ENCODE measurements at places on chromosomes 6 and 20. TPM values are rescaled to one million over a fixed set of nuclear protein-coding genes. Genes with fewer than 3 reads are reported as not detected.

GRCh38 chr6:79630883-79631692 lies at the start of gene SH3BGRL2:
SH3BGRL2 (plus strand) TSS chr6:79631329; CDS start chr6:79631462, 133 bp downstream.
- DNase-seq: peak; percentile 92
- no peaks in the 10 kb centered on the region for H3K4me1 ChIP-seq
- H3K4me3 ChIP-seq: peak within 1 kb of the TSS; percentile 81
- H3K27ac ChIP-seq: peak within 1 kb of the TSS; percentile 77
- no peaks in the 10 kb centered on the region for H3K36me3 ChIP-seq
- H3K27me3 ChIP-seq: no peaks in the 10 kb centered on the region

GRCh38 chr6:104349191-104349590 lies 510.5 kb downstream of the HACE1 start:
- no peak for DNase-seq
- H3K4me1 ChIP-seq: no peaks in the 10 kb centered on the region
- H3K4me3 ChIP-seq: no peak overlapping the region
- no peaks in the 10 kb centered on the region for H3K36me3 ChIP-seq
- no peak overlapping the region for H3K27ac ChIP-seq

GRCh38 chr6:142684371-142684770 lies 260.6 kb downstream of the HIVEP2 start:
- no peak overlapping the region for H3K4me3 ChIP-seq
- no peaks in the 10 kb centered on the region for H3K27me3 ChIP-seq
- no peak for DNase-seq
- no peaks in the 10 kb centered on the region for H3K36me3 ChIP-seq
- peaks cover 7% of the 10 kb centered on the region for H3K4me1 ChIP-seq

DNA sequence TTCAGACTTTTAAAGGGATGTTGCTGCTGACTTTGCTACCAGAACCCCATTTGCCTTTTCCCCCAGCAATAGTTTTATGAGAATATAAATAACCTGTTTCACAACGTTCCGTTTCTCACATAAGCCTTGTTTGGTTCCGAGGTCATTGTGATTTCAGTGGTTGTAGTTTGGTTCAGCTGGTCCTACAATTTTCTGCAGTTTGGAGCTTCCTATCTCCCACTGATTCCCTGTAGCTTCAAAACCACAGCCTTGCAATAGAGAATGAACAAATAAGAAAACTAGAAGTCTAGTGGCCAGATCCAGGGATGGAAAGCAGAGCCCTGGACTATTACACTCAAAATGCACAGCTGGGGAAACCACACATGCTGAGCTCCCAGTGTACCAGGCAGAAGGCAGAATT lies 24.1 kb upstream of the SH3BGRL2 start:
- H3K27me3 ChIP-seq: no peaks in the 10 kb centered on the region
- H3K36me3 ChIP-seq: no peaks in the 10 kb centered on the region
- no peaks in the 10 kb centered on the region for H3K4me1 ChIP-seq
- no peak overlapping the region for H3K4me3 ChIP-seq
- no peak for DNase-seq

GRCh38 chr20:47673671-47673955 lies 111.7 kb downstream of the SULF2 start:
- H3K4me1 ChIP-seq: peaks cover 2% of the 10 kb centered on the region
- no peak for DNase-seq
- peaks cover 36% of the 10 kb centered on the region for H3K36me3 ChIP-seq
- no peak overlapping the region for H3K27ac ChIP-seq
- no peak overlapping the region for H3K4me3 ChIP-seq

DNA sequence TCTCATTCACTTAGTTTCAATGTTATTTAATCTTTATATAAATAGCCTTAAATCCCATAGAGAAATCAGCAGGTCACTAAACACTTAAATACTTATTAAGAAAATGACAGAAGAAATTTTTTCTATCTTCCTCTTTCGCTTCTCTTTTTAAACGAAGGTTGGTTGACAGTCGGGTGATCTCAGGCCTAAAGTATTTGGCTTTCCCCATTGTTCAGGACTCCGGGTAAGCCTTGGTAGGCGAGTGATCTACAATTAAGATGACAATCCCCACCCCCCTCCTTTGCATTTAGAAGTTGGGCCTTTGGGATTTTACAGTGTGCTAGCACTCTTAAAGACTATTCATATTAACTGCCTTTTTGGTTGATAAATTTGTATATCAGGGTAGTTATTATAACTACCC lies 19.7 kb upstream of the UTRN start:
- peak overlapping the region; percentile 61 for H3K27ac ChIP-seq
- H3K4me1 ChIP-seq: peaks cover 28% of the 10 kb centered on the region
- no peak for DNase-seq
- H3K36me3 ChIP-seq: no peaks in the 10 kb centered on the region
- H3K4me3 ChIP-seq: no peak overlapping the region

DNA sequence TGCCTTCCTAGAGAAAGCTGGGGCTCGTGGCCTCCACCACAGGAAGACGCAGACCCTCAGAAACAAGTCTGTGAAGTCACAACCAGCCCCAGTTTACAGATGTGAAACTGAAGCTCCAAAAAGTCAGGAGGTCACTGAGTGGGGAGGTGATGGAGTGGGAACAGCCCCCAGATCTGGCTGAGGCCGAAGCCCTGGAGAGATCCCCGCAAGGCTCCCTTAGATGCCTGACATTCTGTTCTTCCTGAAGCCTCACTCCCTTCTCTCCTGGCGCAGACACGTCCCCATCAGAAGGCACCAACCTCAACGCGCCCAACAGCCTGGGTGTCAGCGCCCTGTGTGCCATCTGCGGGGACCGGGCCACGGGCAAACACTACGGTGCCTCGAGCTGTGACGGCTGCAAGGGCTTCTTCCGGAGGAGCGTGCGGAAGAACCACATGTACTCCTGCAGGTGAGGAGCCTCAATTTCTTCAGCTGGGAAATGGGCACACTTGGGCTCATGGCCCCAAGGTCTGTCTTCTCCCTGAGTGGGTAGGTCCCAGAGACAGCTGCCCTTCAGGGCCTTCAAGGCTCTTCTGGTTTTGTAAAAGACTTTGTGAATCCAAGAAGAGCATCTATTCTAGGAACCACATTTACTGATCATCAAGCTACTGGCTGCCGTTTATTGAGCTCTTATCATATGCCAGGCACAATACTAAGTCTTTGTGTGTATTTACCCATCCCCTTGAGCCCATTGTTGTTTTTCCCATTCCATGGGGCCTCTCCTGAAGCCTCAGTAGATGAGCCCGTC lies 50.5 kb downstream of the HNF4A start:
- no peaks in the 10 kb centered on the region for H3K4me1 ChIP-seq
- H3K4me3 ChIP-seq: no peak overlapping the region
- H3K27me3 ChIP-seq: no peaks in the 10 kb centered on the region
- no peak for DNase-seq
- no peak overlapping the region for H3K27ac ChIP-seq

GRCh38 chr20:44758247-44759101 lies 12.8 kb downstream of the KCNK15 start:
- no peak for DNase-seq
- H3K27ac ChIP-seq: no peak overlapping the region
- H3K4me3 ChIP-seq: no peak overlapping the region
- H3K27me3 ChIP-seq: peaks cover 21% of the 10 kb centered on the region
- no peaks in the 10 kb centered on the region for H3K36me3 ChIP-seq
- H3K4me1 ChIP-seq: peaks cover 5% of the 10 kb centered on the region

GRCh38 chr6:87068795-87069194 lies 26.1 kb downstream of the CGA start:
- no peaks in the 10 kb centered on the region for H3K27me3 ChIP-seq
- no peaks in the 10 kb centered on the region for H3K4me1 ChIP-seq
- no peak for DNase-seq
- no peak overlapping the region for H3K4me3 ChIP-seq
- no peak overlapping the region for H3K27ac ChIP-seq

GRCh38 chr20:32429343-32429742 lies 71.2 kb downstream of the ASXL1 start:
- H3K4me1 ChIP-seq: no peaks in the 10 kb centered on the region
- no peak overlapping the region for H3K27ac ChIP-seq
- no peak overlapping the region for H3K4me3 ChIP-seq

- H3K27me3 ChIP-seq: no peaks in the 10 kb centered on the region
- no peak overlapping the region for H3K27ac ChIP-seq
- no peak for DNase-seq
- H3K4me3 ChIP-seq: no peak overlapping the region
Observed at GRCh38 chr6:36947570-36948351, 6.8 kb upstream of the PI16 start.

- H3K27ac ChIP-seq: no peak overlapping the region
- no peak overlapping the region for H3K4me3 ChIP-seq
- H3K27me3 ChIP-seq: no peaks in the 10 kb centered on the region
- peaks cover 99% of the 10 kb centered on the region for H3K36me3 ChIP-seq
Observed at GRCh38 chr20:62129731-62130531, 7.7 kb downstream of the LSM14B start.

DNA sequence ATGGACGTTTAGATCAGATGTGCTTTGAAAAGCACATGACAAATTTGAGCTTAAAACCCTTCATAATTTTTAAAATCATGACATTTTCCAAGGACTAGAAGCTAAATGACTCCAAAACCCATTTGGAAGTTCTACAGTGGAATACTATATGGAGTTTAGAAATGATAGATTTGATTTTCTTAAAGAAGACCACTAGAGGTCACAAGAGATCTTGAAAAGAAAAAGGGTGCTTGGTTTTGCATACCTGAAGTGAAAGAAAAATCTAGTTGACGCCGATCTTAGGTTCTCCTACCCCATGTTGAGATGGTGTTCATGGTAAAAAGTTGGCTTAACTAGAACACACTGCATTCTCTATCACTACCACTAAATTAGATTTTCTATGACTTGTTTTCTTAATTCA lies 31.5 kb downstream of the CFAP61 start:
- H3K27me3 ChIP-seq: no peaks in the 10 kb centered on the region
- no peak overlapping the region for H3K27ac ChIP-seq
- DNase-seq: no peak
- no peak overlapping the region for H3K4me3 ChIP-seq
- H3K36me3 ChIP-seq: no peaks in the 10 kb centered on the region

GRCh38 chr6:153595903-153596302 lies 443.1 kb upstream of the OPRM1 start:
- H3K27ac ChIP-seq: no peak overlapping the region
- peaks cover 22% of the 10 kb centered on the region for H3K4me1 ChIP-seq
- no peaks in the 10 kb centered on the region for H3K27me3 ChIP-seq

- H3K4me3 ChIP-seq: no peak overlapping the region
- no peaks in the 10 kb centered on the region for H3K27me3 ChIP-seq
- H3K36me3 ChIP-seq: no peaks in the 10 kb centered on the region
- H3K27ac ChIP-seq: no peak overlapping the region
- DNase-seq: no peak
Observed at GRCh38 chr6:132726608-132726975, 12.7 kb upstream of the VNN1 start.

DNA sequence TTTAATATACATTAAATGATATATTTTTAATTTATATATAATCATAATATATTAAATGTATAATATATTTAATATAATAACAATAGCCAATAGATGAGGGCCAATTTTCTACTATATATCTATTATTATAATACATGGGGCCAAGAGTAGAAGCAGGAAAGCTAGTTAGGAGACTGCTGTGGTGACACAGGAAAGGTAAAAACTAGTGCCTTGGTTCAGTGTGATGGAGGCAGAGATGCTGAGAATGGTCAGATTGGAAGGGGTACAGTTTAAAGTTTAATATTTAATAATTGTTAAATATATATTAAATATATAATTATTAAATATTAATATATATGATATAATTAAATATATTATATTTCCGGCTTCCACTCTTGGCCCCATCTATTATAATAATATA lies 102.9 kb upstream of the RNF217 start:
- DNase-seq: no peak
- no peaks in the 10 kb centered on the region for H3K36me3 ChIP-seq

The NFATC2 gene
- 15.6 TPM for total RNA-seq

GRCh38 chr6:167735084-167735950 lies 91.4 kb upstream of the AFDN start:
- no peak for DNase-seq
- no peak overlapping the region for H3K4me3 ChIP-seq
- H3K4me1 ChIP-seq: peaks cover 17% of the 10 kb centered on the region
- H3K36me3 ChIP-seq: no peaks in the 10 kb centered on the region
- H3K27ac ChIP-seq: no peak overlapping the region

GRCh38 chr20:53202777-53203176 lies 230.6 kb downstream of the TSHZ2 start:
- no peak overlapping the region for H3K4me3 ChIP-seq
- no peaks in the 10 kb centered on the region for H3K4me1 ChIP-seq
- H3K36me3 ChIP-seq: no peaks in the 10 kb centered on the region
- H3K27me3 ChIP-seq: no peaks in the 10 kb centered on the region
- H3K27ac ChIP-seq: no peak overlapping the region

- no peak overlapping the region for H3K4me3 ChIP-seq
- no peaks in the 10 kb centered on the region for H3K36me3 ChIP-seq
- DNase-seq: no peak
Observed at GRCh38 chr6:33904050-33904746, 100.4 kb upstream of the MLN start.

DNA sequence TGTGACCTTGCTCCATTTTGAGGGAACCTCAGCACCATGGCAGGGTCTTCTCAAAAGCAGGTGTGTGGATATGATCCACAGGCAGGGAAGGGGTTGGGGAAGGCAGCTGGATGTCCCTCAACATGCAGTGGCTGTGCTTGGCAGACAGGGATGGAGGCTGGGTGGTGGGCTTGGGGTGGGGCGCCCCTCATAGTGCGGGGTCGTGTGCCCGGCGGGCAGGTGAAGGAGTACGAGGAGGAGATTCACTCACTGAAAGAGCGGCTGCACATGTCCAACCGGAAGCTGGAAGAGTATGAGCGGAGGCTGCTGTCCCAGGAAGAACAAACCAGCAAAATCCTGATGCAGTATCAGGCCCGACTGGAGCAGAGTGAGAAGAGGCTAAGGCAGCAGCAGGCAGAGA lies 8.0 kb upstream of the ZBTB9 start:
- H3K4me1 ChIP-seq: no peaks in the 10 kb centered on the region
- H3K27me3 ChIP-seq: no peaks in the 10 kb centered on the region
- H3K27ac ChIP-seq: no peak overlapping the region
- H3K36me3 ChIP-seq: peaks cover 16% of the 10 kb centered on the region
- DNase-seq: no peak

The ASIP gene
- total RNA-seq: not detected

The PLG gene
- not detected for total RNA-seq

DNA sequence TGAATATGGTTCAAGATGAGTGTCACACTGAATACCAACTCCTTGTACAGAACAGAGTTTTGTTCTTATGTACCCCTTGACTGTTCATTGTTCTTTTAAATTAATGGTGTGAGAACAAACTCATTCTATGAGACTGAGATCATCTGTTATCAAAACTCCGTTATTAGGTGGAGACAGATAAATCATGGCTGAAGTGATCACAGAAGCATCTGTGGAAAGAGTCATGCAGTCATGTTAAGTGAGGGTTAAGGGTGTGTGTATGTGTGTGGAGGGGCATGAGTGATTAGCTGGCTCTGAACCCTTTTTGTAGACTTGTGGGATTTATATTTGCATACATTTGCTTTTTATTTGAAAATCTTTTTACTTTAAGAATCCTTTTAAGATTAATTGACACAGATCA lies 24.7 kb downstream of the ADGRG6 start:
- H3K4me1 ChIP-seq: no peaks in the 10 kb centered on the region
- no peak for DNase-seq
- no peak overlapping the region for H3K27ac ChIP-seq
- H3K27me3 ChIP-seq: no peaks in the 10 kb centered on the region
- no peaks in the 10 kb centered on the region for H3K36me3 ChIP-seq
- H3K4me3 ChIP-seq: no peak overlapping the region
